Left lung (tissue), 14 donors: ENCODE measurements at places on chromosomes 7 and 10.

DNA sequence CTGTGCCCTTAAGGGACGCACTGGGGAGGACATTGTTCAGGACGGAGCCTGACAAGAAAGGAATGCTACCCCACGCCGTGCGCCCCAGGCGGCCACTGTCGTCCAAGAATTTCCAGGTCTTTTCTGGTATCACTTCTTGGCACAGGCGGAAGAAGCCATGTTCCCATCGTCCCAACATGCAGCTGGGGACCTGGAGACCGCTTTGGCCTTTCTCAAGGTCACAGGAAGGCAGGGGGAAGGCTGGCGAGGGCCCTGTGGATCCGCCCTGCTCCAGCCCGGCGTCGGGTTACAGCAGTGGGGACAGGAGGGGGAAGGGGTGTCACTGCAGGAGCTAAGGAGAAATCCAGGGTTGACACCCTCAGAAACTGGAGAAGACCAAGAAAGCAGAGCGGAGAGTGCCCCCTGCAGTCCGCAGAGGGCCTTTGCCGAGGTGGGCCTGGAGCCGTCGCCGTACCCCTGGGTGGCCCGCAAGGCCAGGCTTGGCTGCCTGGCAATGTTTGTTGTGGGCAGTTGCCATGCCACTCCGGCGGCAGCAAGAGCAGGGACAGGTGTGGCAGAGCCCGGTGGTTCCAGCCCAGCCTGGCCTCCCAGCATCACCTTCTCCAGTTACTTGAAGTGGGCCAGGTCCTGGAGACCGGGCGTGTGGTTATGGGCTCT lies 104.1 kb downstream of the LHPP start:
- no peak for DNase-seq

DNA sequence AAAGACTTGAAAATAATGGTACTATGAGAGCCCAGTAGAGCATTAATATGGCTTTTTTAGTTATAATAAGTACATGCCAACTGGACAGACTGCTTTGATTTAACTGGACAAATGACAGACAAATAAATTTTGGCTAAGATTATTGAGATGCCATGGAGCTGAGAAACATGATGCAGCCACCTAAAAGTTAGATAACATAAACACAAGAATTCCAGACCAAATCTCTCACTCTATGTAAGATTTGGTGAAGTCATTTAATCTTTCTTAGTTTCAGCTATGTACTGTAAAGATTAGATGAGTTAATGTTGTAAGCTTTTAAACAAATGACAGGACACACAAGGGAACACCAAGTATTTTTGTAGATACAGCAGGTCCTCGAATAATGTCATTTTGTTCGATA lies 118.2 kb downstream of the CACNA2D1 start:
- DNase-seq: no peak

DNA sequence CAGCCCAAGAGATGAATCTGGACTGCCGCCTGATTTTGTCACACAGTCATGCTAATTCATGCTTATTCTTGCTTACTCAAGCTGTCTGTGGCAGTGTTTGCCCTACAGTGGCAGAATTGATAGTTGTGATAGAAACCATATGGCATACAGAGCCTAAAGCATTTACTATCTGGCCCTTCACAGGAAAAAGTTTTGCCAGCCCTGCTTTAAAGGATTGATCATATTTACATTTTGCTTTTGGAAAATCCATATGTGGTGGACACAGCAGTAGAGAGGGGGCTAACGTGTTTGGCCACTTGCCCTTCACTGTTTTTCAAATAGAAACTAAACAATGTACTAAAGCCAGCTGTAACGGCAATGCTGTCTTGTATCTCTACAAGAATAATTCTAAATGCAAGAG lies 974.0 kb upstream of the GHITM start:
- DNase-seq: peak; percentile 73

DNA sequence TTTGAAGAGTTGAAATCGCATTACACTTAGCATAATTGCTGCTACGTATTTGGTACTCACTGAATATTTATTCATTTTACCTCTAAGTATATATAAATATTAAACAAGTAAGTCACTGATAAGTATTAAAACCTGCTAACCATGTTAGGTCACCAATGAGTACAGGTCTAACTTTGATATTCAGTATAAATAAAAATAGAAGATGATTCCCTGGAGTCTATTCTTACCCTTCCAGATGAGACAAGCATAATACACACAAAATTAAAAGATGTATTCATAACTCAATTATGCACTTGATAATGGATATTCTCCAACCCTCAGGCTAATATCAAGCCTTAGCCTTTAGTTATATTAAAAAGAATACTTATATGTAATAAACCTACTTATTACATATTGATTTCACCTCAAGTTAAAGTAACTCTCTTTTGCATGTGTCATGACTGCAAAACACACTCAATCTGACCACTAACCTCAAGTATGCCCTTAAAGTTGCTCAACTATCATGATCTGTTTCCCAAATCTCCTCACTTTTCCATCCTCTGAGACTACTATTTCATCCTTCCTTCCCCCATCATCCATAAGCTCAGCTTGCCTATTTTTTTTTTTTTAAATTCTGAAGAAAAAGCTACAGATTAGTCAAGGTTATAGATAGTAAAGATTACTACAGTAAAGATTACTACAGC lies 46.8 kb downstream of the IPMK start:
- no peak for DNase-seq

GRCh38 chr10:104804880-104805279 lies 163.8 kb downstream of the SORCS3 start:
- DNase-seq: no peak

- no peak for DNase-seq
Measured at GRCh38 chr10:58854811-58855210, 321.6 kb upstream of the PHYHIPL start.
